ENCODE measurements at places on chromosomes 5 and 9. TPM values are rescaled to one million over a fixed set of nuclear protein-coding genes. Genes with fewer than 3 reads are reported as not detected.

Gene WDR38
- total RNA-seq = not detected

Gene FAM221B
- 1.2 TPM for total RNA-seq

Gene ABO
- total RNA-seq = 0.48 TPM

Gene PCDHA3
- 4.3 TPM for total RNA-seq

Gene FAM219A
- 6.3 TPM for total RNA-seq

Gene IL4
- not detected for total RNA-seq

Gene PTCH1
- total RNA-seq = 7.5 TPM

Gene CDH9
- 6.5 TPM for total RNA-seq

Gene GHR
- 19.5 TPM for total RNA-seq

DNA sequence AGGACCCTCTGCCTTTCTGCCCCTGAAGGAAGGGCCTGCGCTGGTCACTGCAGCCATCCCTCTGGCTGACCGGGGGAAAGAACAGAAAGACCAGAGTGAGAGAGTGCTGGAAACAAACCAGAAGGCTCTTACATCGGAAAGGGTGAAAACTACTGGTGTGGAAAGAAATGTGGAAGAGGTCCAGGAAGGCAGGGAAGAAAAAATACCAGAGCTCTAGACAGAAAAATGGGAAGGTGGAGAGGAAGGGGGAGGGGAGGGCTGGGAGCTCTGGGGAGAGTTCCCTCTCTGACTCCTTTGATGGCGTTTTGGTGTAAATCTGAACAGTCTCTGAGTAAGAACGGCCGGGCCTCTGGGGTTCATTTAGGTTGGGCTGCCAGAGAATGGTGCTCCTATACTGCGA, 47.7 kb downstream of the COL23A1 start:
- DNase-seq = peak; percentile 90

DNA sequence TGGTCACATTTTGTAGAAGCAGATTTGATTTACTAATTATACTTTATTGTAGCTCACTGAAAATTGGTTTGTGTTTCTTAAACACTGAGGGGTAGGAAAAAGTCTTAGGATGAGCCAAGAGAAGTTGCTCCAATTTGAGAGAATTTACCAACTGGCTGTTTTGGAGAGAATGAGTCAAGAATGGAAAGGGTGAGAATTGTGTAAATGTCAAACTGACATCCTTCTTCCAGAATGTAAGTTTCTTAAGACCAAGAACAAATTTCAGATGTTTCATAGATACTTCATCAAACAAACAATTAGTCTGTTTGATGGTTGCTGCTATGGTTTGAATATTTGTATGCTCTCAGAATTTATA, 106.2 kb upstream of the TXNDC8 start:
- DNase-seq = no peak

DNA sequence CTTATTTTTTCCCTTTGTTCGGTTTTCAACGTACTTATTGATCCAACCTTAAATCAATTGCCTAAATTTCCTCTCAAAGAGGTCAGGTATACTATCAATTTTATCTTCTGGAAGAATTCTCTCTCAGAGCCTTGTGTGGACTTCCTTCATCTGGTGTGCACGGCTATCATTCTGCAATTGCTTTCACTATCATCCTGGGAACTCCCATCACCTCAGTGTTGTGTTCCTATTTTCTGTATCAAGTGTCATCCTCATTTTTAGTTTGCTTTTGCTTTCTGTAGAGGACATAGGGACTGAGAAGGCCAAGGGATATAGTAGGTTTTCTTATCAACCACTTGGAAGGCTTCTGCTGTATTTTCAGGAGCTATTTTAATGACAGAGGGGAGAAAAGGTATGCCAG, 11.3 kb downstream of the STOM start:
- DNase-seq = no peak

DNA sequence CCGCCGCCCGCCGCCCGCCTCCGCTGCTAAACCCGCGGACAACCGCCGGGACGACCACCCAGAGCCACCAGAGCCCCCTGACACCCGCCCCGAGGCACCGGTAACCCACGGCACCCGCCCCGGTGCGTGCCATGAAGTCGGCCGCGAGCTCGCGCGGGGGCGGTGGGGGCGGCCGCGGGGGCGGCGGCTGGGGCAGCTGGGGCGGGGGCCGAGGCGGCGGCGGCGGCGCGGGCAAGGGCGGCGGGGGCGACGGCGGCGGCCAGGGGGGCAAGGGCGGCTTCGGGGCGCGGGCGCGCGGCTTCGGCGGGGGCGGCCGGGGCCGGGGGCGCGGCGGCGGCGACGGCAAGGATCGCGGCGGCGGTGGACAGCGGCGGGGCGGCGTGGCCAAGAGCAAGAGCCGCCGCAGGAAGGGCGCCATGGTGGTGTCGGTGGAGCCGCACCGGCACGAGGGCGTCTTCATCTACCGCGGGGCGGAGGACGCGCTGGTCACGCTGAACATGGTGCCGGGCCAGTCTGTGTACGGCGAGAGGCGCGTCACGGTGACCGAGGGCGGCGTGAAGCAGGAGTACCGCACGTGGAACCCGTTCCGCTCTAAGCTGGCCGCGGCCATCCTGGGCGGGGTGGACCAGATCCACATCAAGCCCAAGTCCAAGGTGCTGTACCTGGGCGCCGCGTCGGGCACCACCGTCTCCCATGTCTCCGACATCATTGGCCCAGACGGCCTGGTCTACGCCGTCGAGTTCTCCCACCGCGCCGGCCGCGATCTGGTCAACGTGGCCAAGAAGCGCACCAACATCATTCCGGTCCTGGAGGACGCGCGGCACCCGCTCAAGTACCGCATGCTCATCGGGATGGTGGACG, 499 bp downstream of the FBLL1 start:
- DNase-seq = no peak

GRCh38 chr9:136391737-136392537, 8.0 kb downstream of the SNAPC4 start:
- DNase-seq = no peak

DNA sequence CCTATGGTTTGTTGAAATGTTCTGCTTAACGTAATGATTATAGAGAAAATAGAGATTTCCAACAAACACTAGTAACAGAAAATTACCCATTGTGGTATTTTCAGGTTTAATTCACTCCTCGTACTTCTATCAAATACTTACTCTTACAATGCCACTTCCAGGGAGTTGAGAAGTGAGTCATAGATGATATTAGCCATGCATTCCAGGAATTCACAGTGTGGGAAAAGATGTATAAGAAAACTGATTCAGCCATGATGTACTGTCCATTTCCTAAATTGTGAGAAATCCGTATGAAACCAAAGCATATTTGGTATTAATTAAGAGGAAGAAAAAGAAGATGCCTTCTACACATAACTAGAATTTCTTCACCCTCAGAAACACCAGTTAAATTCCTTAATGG, 1854.6 kb upstream of the WWC1 start:
- DNase-seq = peak; percentile 48

GRCh38 chr9:11128156-11128555, 515.4 kb upstream of the PTPRD start:
- DNase-seq = no peak

DNA sequence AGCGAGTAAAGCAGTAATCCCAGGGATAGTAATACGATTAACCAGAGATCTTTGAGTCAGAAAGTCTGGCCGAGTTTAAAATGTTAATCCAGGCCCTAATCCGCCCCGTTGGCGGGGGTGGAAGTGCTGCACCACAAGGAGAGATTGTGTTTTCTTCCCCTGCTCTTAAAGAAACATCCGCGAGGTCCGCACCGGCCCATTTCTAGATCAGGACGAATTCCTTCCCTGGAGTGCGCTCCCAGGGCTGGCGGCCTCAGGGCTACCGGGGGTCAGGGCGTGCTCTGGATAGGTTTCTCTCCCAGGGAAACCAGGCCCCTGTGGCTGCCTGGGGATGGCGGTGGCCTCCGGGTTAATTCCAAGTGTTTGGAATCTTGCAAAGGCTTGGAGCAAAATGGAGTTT, 9.3 kb upstream of the NEUROG1 start:
- DNase-seq = peak; percentile 77

DNA sequence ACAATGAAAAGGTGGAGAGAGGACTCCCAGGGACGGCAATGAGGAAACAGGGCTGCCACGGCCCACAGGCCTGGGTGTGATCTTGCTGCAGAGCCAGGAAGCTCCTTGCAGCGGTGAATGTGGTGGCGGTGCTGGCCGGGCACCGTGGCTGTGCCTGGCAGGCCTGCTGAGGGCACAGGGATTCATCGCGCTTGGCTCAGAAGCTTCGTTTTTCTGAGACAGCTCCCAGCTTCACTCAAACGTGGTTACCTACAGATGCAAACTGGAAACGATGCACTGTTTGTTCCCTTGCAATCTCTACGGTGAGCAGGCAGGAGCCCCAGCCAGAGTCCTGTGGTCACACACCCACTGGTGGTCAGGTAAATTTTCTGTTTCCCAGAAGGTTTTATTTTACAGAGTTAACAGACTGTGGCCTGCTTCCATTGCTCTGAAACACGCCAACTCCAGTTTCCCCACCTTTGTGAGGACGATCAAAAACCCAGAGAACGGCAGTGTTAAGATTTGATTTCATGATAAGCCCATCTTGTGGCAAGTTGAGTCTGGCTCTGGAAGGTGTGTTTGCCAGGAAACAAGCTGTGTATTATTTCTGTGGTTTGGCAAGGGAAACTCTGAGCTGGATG, 183.9 kb downstream of the AUH start:
- no peak for DNase-seq

- no peak for DNase-seq
Observed at GRCh38 chr5:32586276-32586599, 881 bp downstream of the SUB1 start.

DNA sequence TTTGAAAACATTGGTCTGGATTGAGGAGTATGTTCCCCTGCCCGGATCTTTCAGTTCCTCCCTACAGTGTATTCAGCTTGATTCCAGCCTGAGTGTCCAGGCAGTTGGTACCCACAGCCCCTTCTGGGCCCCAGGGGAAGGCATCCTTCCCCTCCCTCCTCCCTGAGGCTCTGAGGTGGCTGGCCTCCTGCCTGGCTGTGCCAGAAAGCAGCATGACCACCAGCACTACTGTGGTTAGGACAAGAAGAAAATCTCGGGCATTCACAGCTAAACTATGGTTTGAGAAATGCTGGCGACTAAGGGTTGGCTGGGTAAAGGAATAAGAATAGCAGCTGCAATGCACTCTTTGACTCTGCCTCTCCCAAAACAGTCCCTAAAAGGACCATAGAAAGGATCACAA, 84.6 kb upstream of the LIFR start:
- no peak for DNase-seq

DNA sequence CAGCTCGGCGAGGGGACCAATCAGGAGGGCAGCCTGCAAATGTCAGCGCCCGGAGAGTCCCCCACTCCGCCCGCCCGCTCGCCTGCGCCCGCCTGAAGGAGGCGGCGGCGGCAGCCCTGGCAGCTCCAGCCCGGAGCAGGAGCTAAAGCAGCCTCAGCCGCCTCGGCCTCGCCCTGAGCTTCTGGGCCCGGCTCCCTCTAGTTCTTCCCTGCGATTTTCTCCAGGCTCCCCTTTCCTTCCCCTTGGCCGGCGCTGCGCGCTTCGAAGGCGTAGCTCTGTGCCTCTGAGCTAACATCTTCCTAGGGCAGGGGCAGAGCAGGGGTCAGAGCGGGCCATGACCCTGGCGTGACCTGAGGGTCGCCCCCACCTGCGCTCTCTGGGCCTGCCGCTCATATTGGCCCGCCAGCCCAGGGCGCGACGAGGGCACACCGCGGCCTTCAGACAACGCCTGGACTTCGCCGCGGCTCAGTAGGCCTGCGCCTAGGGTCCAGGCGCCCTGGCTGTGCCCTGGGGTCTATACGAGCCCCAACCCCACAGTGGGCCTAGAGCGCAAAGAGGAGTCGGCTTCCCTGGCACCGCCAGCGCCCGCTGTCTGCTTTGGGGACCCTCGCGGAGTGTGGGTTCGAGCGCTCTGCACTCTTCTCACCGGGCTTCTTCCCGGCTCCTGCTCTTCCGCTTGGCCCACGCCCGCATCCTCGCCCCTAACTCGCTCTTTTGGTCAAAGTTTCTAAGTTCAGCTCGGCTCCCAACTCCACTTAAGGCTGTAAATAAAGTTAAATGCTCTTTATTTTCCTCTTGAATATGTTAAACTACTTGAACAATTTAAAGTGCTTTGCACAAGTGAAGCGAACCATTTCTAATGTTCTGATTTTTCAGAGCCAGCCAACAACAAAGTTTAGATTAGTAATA, 504 bp upstream of the OTP start:
- no peak for DNase-seq

GRCh38 chr5:124671193-124671592, 75.2 kb downstream of the ZNF608 start:
- no peak for DNase-seq

DNA sequence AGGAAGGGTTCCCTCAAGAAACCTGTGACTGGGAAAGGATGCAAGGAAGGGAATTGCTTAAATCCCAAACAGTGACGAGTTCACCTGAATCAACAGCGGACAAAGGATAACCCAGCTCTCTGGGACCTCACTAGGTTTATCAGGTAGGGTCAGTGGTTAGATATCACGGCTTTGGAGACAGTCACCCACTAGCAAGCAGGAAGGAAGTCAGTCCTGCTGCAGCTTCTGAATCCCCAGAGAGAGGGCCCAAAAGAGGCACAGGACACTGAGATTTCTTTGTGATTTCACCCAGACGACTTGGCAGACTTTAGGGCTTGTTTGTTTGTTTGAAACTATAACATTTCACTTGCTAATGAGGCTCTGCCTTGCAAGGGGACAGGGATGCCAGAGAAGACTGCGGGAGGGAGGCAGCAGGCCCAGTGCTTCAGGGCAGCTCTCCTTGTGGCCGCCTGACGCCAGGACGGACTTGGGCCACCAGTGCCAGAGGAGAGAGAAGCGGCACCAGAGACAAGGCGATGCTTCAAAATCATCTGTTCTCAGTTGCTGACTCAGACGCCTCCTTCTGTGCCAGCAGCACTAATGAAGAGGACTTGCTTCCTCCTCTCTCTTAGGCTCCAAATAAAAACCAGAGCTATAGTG, 275.6 kb upstream of the SLC30A5 start:
- no peak for DNase-seq

GRCh38 chr9:12801187-12801586, 26.4 kb downstream of the LURAP1L start:
- DNase-seq = no peak

- peak; percentile 50 for DNase-seq
Observed at GRCh38 chr9:89388084-89388867, 70.0 kb downstream of the SECISBP2 start.

DNA sequence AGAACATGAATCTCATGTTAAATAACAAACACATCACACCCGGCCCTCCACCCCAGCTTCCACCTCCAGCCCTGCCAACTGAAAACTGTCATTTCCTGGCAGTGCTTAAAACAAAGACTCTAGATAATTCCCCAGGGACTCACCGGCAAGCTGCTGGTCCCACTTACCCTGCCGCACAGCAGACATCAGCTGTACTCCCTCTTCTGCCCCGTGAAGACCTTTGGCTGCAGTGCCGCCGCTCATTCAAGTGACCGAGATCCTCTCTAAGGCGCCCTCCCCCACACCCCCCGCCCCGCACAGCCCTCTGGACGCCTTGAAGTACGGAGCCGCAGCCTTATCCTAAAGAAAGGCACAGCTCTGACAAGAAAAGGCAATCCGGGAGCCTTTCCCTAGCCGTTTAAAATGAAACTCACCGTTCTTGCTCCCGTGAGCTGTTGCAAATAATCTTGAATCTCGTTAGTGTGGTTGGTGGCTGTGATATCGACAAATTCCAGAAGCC, 434 bp downstream of the GLRX start:
- DNase-seq = peak; percentile 71

- DNase-seq = peak; percentile 59
Observed at GRCh38 chr9:115211413-115212124, 93.6 kb upstream of the TNC start.

- no peak for DNase-seq
Observed at GRCh38 chr5:34998058-34998789, 49.5 kb downstream of the AGXT2 start.

All from umbilical cord (tissue), 2 donors.